Adrenal gland (tissue), 19 donors: ENCODE measurements at places on chromosomes 6 and 20.
A peak's percentile ranks its signal among the peaks of the same experiment; 100 is the strongest.

DNA sequence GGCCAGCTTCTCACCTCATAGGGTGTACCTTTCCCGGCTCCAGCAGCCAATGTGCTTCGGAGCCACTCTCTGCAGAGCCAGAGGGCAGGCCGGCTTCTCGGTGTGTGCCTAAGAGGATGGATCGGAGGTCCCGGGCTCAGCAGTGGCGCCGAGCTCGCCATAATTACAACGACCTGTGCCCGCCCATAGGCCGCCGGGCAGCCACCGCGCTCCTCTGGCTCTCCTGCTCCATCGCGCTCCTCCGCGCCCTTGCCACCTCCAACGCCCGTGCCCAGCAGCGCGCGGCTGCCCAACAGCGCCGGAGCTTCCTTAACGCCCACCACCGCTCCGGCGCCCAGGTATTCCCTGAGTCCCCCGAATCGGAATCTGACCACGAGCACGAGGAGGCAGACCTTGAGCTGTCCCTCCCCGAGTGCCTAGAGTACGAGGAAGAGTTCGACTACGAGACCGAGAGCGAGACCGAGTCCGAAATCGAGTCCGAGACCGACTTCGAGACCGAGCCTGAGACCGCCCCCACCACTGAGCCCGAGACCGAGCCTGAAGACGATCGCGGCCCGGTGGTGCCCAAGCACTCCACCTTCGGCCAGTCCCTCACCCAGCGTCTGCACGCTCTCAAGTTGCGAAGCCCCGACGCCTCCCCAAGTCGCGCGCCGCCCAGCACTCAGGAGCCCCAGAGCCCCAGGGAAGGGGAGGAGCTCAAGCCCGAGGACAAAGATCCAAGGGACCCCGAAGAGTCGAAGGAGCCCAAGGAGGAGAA is 10.5 kb downstream of the GNAS-AS1 start:
- no peak for DNase-seq

DNA sequence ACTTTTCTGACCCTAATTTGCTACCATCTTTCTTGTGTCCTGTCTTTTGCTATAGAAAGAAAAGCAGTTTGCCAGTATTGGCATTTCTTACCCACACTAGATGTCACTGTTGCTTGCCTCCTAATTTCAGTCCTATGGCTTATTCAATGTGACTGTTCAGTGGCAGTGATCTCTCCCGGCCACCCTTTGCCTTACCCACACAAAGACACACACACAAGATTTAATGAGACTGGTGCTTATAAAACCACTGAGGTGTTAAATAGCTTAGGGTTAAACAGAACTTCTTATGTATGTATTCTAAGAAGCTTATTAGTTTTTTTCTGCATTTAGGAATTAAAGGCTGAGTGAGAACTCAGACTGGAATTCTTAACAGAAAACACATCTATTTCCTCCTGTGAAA is 233.6 kb upstream of the ASCC3 start:
- no peak for DNase-seq

DNA sequence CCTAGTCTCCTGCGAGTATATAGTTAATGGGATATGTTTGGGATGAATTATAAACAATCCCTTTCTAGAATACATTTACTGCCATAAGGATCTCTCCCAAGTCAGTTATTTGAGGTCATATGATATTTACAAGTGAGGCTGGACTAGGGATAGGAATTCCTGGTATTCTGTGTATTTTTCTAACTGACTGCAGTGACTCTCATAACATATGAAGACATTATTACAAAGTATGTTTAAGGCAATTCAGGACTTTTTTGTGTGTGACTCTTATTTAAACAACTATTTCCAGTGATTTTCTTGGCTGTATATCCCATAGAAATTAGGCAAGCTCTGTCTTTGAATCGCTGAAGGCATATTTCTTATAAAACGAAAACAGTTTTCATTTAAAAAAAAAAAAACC is 18.4 kb upstream of the TNFAIP3 start:
- no peak for DNase-seq

GRCh38 chr6:21085643-21086042 is 507.9 kb upstream of the SOX4 start:
- no peak for DNase-seq

- no peak for DNase-seq
Observed at GRCh38 chr20:47544240-47544639, 42.6 kb downstream of the NCOA3 start.

DNA sequence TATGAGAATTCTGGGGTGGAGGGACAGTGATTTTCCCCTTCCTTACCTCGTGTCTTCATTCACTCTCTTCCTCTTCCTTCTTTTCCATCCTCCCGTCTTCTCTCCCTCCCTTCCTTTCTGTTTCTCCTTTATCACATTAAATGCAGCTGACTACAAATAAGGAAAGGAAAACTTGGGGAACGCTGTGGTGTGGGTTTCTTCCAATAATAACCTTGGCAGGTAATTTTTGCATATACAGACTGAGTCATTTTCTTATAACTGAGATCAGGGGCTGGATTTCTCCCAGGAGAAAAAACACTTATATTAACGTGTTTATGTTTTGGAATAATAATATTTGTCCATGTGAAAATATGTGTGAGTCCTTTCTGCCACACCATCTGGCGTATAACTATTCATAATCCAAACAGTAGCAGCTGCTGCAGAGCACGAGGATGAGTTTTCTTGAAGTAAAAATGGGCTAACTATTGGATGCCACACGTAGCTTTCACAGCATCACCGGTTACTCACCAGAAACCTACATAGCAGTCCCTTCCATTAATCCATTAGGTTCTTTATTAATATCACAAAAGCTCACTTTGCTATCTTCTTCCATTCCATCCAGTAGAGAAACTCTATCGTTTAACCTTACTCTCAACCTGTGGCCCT is 139.2 kb upstream of the SASH1 start:
- no peak for DNase-seq

DNA sequence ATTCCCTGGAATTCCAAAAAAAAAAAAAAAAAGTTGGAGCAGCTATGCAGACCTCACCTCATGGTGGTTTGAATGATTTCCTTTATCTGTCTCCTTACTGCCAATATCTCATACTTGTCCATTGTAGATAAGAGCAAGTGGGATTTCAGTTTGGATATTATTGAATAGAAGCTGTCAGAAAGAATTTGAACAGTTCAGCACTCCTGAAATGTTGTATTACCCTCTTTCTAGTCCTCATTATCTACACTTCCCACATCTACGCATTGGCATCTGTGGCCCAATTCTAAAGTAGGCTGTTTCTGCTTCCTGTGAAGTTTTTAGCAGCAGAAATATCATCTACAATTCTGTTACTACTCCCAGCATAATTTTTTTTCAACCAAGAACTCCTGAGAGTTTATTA is 68.2 kb upstream of the KHDRBS2 start:
- DNase-seq: no peak

DNA sequence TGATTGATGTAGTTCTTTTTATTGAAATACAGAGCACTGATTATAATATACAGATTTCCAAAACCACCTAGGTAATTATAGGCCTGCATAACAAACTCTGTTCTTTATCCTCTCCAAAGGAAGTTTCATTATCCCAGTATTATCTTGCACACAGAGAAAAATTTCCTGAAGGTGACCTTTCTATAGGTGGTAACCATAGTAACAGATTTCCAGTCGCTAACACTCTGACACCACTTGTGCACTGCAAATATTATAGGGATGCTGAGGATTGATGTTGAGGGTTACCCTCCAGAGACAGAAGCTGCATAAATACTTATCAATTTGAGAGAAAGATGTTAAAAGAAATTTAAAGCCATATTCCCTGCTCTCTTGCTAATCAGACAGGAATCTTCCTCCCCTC is 274.5 kb upstream of the NRSN1 start:
- no peak for DNase-seq

DNA sequence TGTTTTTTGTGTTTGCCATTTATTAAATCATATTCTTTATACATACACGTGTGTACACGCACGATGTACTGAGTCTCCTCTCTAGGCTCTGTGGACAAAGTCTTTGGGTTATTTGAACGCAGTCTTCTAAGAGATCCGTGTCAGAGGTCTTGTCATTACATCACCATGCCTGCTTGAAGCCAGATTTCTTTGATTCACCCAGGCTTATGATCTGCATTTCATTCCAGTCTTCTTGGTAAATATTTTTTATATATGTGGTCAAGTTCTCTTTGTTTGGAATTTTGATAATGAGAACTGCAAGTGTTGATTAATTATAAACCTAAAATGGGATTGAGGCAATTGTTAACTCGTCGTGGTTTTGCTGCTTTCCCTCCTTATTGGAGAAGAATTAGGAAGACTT is 34.6 kb downstream of the KCNS1 start:
- no peak for DNase-seq

DNA sequence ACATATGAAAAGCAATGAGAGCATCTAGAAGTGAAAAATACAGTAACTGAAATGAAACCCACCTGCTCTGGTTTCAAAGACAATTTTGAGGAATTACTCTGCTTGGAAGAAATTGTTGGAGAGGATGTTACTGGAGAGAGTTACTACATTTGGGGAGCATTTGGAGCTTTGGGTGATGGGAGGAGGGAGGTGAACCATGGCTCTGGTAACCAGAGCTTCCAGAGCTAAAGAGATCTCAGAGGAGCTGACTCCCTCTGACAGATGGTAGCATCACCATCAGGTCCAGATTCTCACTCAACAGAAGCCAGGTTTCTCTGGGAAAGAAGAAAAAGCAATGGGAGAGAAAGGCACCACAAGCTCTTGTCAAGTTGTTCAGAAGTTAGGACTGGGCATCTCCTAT is 42.2 kb upstream of the SMAP1 start:
- no peak for DNase-seq

DNA sequence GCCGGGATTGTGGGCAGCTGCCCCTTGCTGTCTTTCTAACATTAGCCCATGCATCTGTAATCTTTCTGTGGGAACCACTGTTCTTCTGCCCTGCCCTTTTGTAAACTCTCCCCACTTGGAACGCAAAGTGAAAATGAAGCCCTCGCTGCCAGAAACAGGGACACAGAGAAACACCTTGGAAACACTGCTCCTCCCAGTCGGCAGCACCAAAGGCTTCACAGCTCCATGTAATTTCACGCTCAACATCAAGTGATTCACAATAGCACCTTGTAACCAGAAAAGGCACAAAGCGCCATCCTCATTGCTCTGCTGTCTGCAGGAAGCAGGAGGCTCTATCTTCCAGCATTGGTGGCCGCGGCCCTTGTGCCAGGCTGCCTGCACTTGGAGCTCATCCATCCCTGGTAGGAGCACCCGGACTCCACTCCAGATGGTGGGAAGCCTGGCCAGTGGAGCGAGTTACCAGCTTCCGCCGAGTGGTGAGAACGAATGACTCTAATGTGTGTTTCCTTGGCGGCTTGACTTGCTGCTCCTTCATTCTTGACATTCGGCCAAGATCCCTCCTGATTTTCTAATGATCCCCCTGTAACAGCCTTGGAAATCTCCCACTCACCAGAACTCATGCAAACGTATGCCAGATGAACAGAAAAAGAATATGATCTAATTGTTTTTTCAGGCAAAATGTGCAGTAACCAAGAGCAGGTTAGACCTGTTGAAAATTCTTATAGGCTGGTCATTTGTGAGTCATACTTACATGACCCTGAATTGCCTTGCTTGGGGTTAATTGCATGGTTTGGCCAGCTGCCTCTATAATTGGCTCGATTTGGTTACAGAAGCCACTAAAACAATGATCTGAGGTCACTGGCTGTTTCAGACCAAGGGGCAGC is 169.1 kb upstream of the CDYL start:
- DNase-seq: peak; percentile 79

GRCh38 chr20:2946988-2947961 is 74.0 kb downstream of the PTPRA start:
- DNase-seq: peak; percentile 24

DNA sequence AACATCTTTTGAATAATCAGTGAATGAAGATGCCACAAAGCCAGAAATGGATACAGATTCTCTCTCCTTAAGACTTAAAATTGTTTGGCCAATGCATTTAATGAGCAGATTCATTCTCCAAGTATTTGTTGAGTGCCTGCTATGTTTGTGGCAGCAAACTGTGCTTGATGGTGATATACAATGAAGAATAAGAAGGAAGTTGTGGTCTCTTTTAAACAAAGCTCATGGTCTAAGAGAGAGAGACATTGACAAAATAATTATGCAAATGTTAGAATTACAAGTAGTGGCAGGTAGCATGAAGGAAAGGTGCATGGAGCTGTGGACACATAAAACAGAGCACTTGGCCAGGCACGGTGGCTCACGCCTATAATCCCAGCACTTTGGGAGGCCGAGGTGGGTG is 28.3 kb downstream of the NFATC2 start:
- DNase-seq: no peak

- DNase-seq: no peak
Observed at GRCh38 chr6:151832710-151833109, 25.2 kb downstream of the ESR1 start.

GRCh38 chr6:122422614-122423267 is 23.3 kb downstream of the HSF2 start:
- DNase-seq: no peak

DNA sequence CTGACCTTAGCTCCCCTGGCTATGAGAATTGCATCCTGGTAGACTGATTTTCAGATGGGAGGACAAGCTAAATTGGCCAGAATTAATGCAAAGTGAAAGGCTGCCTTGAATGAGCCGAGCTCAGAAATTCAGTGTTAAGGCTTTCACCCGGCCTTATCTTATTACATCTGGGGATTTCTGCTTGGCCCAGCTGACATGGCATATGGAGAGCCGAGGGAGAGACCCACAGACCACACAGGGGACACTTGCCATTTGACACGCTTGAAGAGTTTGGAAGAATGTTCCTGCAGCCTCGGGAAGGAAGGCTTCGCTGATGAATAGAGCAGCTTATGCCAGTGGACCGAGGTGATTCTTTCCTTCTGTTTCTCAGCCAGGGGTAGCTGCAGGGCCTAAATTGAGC is 9.0 kb downstream of the MOCS3 start:
- DNase-seq: no peak

- no peak for DNase-seq
Observed at GRCh38 chr6:157587127-157587926, 206.3 kb downstream of the ZDHHC14 start.

- no peak for DNase-seq
Observed at GRCh38 chr6:112173221-112173804, 81.1 kb downstream of the LAMA4 start.

DNA sequence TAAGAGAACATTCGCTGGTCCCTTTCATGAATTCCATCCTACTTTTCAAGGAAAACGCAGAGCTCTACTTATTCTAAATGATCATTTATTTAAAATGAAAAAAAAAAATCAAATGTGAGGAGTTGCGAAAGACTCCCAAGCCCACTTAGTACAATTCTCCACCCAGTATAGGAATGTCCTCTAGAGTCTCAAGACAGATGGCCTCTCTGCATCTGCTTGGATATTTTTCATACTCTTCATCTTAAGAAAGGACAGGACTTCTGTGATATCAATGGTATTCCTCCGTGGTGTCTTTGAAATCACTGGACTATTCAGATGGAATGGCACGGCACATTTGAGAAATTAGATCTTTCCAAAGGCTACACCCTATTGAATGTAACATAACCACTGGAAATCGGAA is 107.1 kb downstream of the PTPRK start:
- DNase-seq: no peak
